NCI-H1417 treated with DMSO at 0.1 percent for 48 hours (cell line): ENCODE measurements at places on chromosomes 13 and 19.

- DNase-seq, result no peak
Measured at GRCh38 chr19:18967358-18968146, 26.5 kb upstream of the HOMER3 start.

GRCh38 chr19:54297759-54298305, 15.1 kb downstream of the LILRA5 start:
- no peak for DNase-seq

GRCh38 chr13:113118261-113119021, 4.2 kb upstream of the F10 start:
- DNase-seq, result no peak

DNA sequence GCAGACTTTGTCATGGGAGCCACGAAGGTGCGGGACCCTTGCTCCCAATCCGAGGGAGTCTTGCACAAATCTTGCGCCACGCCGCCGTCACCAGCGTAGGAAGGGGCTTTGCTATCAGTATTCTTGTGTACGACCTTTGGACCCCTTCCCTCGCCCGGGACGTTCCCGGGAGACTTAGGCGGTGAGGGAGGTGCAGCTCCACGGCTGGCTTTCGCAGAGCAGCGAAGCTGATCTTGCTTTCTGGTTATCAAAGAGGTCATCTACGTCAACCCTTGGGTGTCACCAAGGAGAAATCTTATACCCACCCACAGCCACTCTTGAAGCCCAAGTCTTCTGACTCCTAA, 583 bp downstream of the TECR start:
- DNase-seq, result no peak

GRCh38 chr19:29836409-29836825, 24.6 kb downstream of the CCNE1 start:
- no peak for DNase-seq

DNA sequence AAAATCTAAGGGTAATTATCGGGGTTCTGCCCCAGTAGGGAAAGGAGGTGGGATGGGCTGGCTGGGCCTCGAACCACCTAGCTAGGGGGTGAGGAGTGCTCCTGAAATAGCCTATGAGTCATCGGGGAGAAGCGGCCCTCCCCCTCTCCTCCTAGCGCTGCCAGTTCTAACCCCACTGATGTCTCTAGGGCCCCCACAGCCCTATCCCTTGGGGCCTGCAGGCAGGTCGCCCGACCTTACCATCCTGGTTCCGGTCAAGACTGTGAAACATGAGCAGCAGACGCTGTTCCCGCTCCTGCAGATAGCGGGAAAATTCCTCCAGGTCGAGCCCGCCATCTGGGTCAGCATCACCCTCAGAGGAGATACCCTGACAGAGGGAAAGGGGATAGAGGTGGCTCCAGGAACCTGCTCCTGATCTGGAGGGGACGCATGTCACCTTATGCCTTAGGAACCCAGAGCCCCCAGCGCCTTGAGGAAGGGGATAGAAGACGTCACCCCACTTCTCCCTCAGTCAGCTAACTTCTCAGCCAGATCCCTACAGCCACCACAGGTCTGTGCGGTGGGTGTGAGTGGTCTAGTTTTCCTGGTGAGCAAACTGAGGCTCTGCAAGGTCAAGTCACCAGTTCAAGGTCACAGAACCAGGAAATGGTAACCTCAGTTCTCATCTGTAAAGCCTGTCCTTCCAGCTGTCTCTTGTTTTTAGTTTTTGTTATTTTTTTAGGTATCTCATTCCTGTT, 1.5 kb downstream of the SLC25A23 start:
- no peak for DNase-seq

GRCh38 chr19:1063030-1063908, 3.7 kb upstream of the ARHGAP45 start:
- DNase-seq, result no peak

DNA sequence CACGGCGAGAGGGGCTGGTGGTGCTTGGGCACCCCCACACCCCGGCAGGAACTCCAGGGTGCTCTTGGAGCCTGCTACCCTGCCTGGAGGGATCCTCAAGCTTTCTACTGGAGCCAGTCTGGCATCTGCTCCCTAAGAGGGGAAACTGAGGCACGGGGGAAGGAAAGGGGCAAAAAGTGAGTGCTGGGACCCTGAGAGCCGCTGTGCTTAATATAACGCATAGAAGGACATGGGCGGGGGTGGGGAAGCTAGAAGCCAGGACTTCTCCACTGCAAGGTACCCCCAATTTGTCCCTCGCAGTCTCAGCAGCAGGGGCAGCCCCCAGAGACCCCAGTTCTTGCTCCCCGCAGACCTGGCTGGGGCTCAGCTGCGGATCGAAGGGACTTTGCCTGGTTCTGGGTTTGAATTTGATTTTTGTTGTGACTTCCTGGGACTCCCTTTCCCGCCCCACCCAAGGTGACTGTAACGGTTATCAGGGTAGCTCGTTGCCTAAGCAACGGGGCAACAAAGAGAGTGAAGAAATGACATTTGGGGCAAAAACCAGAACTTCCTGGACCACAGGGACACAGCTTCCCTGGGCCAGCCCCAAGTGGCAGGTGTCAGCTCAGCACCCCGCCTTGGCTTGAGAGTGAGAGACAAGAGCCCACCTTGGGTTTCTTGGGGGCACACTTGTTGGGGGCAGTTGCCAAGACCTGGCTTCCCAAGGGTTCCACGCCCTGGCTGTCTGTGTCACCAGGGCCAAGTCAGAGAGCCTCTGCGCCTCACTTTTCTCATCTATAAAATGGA, 638 bp downstream of the ADGRE5 start:
- no peak for DNase-seq

- no peak for DNase-seq
Measured at GRCh38 chr13:73520566-73521289, 461.9 kb downstream of the KLF5 start.

DNA sequence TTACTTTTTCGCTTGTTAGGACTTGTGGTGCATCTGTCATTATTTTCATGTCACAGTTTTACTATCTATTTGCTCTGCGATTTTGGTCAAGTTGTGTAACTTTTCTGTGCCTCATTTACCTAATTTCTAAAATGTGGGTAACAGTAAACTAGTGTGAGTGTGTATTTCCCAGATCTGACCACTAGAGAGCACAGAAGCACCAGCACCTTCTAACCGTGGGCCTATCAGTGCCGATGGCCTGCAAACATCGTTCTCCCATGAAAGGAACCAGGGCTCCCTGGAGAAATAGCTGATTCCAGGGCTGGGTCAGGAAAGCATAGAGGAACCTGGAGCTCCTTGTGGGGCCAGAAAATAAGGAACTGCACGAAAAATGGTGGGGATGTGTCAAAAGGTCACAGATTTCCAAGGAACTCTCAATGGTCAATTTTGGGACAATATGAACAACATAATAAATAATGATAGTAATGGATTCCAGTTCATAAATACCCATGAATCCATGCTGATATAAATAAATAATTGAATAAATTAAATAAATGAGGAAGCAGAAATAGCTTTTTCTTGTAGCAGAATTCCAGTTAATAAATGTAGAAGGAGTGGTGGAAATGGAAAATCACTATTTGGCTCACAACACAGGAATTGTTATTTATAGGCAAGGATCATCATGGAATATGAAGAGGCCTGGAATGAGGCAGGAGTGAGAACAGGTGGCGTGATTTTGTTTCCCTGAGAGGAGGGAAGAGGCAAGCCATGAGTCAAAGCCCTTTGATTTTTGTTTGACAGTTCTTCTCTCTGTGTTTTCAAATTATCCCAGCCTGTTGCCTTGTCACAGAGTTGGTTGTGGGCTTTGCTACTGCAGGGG, 31.1 kb downstream of the CEACAM8 start:
- DNase-seq, result no peak

DNA sequence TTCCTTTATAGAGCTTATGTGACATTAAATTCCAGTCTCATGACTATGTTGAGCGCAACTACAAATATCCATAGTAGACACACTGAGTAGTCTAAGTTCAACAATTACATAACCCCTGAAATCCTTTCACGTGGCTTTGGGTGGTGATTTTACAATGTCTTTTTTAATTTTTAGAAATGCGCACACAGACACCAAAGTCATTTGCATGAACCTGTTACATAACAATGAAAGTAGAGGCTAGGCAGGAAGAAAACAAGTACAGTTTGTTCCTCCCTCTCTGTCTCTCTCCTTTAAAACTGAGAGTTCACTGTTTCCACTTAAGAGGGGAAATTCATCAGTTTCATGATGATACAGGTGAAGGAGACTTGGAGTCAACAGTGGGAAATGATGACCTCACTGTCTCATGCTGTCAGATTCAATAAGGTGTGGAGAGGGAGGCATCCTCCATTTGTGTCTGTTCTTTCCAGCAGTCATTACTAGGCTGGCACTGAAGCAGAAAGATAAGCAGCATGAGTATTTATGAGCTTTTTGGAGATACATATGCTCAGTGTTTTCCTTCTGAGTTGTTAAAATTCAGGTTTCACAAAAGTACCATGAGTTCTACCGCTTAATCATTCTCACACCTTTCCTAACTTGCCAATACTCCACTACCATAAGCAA, 201.8 kb downstream of the LHFPL6 start:
- DNase-seq, result no peak

GRCh38 chr13:33251131-33251661, 34.4 kb downstream of the STARD13 start:
- no peak for DNase-seq

DNA sequence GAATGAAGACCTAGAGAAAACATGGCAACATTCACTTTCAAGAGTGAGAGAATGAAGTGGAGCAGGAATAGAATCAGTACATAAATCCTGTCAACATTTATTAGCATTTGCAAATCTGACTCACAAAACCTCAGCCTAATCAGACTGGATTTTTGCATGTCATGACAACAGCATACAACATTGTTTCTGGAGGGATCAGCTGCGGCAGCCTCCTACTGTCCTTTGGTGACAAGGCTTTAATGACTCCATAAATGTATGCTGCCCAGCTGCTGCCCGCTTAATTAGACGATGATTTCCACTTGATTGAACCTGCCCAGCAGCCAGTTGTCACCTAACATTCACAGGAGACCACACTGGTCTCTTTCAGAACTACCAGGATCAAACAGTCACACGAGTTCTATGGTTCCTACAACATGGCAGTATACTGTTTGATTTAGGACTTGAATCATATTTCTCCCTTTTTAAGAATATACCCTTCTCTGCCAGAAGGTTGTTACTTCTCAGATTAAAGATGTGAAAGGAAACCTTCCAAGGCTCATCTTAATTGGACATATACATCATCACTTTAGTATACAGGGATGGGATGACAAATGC, 9.3 kb downstream of the EBPL start:
- peak; percentile 80 for DNase-seq
